ENCODE measurements at places on chromosomes 12 and 14.

- DNase-seq: no peak
These were observed 1.3 kb upstream of the TBX5 start for GRCh38 chr12:114406984-114407841.

GRCh38 chr14:38500125-38500524, 244.2 kb upstream of the CLEC14A start:
- DNase-seq: no peak

DNA sequence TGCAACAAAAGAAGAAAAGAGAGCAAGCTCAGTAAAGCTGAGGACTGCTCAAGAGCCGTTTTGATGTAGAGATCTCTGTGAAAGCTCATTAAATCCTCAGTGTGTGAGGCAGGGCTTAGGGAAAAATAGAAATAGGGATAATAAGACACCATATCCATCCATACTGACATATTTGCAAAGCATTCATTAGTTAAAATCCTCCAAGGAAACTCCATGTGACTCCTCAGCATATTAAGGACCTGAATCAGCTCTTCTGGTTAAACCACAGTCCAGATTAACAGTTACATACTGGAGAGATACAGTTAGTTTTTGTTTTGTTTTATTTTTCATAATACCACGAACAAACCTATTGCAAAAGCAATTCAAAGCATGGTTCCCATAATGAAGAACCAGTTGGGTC, 288.2 kb downstream of the PAWR start:
- no peak for DNase-seq

DNA sequence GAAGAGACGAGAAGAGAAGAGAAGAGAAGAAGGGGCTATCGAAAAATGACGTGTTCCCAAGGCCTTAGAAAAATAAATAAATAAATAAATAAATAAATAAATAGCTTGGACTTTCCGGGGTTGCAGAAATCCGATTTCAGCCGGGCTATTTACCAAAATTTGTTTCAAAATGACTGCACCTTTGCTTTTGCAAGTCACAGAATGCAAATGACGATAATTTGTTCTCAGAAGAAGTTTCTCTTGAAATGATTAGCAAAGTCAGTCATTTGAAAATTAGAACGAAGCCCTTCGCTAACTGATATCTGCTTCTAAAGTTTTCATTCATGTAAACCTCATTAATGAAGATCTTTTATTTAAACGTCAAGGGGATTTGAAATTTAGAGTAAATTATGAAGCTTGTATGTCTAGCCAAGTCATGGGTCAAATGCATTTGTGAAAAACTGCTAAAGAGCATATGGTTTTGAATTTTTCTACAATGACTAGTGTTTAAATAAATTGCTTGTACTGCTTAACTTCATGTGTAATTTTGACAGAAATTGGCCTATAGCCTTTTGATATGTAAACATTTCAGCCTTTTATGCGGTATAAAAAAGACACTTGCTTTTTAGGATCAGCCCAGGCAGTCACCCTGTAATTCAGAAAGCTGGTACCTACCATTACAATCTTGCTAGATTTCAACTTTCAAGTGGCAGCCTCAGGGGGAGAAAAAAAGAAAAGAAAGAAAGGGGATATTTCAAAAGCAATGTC, 4.6 kb upstream of the GSC start:
- DNase-seq: no peak

GRCh38 chr14:20454516-20455354, at the start of the genes APEX1 and OSGEP:
Gene APEX1, plus strand, starts transcription at chr14:20455226. Its CDS starts 420 bp downstream, at chr14:20455646.
Gene OSGEP, minus strand, starts transcription at chr14:20454812. Its CDS starts 129 bp downstream, at chr14:20454683.
- DNase-seq: peak; percentile 99

Measured in stimulated activated CD4-positive, alpha-beta T cell treated with anti-CD3 and anti-CD28 coated beads, Interleukin-1b, Interleukin-23, amount 100 ng/mL, for 48 hours (primary cell).